Amniotic stem cell (primary cell): ENCODE measurements at places on chromosomes 6 and 20.

- no peak for DNase-seq
Observed at GRCh38 chr20:48898210-48898609, 23.3 kb upstream of the ARFGEF2 start.

DNA sequence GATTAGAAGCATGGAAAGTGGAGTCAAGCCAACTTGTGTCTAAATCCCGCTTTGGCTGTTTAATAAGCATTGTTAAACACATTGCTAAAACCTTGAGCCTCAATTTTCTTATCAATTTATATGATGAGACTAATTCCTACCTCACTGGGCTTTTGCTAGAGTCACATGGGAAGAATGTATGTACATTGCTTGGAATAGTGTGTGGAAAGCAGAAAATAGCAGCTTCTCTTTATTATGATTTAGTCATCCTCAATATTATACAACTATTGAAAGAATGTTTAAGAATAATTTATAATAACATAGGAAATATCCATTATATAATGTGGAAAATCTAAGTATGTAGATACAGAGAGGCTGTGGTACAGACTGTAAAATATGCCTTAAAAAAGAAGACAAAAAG lies 313.0 kb upstream of the CDYL start:
- no peak for DNase-seq

DNA sequence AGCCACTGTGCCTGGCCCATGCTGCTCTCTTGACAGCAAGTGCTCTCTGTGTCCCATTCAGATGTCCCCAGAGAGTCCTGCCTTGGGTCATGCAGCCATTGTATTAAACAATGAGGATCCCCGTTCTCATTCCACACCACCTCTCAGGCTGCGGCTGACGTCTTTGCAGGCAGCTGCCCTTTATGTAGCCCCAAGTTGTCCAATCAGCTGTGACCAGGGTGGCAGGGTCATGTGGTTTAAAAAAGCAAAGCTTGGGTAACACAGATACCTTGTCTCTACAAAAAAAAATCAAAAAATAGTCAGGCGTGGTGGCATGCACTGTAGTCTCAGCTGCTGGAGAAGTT lies 13.2 kb downstream of the GCNT2 start:
- DNase-seq = no peak

DNA sequence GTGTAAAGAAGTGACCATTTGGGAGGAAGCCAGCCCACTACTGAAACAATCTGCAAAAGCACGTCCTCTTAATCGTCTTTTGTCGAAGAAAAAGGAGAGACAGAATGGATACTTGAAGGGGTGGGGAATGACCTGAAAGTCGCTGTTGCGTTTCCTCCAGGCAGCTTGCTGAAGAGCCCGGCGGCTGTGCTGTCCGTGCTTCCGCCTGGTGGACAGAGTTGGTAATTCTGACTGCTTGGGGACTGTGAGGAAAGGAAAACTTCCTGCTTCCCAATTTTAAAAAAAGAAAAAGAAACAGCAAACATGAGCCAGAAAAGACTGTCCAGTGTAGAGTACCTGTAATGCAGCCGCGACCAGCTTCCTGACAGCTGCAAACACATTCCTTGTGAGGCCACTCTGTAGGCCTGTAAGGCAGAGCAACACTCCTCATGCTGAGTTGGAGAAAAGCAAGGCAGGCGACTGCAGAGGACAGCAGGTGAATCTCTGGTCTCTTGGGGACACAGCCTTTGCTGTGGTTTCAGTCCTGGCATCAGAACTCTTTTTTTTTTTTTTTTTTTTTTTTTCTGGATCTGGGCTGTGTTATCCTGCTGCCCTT lies 251.1 kb upstream of the TBX18 start:
- DNase-seq = peak; percentile 11

GRCh38 chr6:169291646-169292337 lies 38.1 kb upstream of the THBS2 start:
- DNase-seq = no peak

DNA sequence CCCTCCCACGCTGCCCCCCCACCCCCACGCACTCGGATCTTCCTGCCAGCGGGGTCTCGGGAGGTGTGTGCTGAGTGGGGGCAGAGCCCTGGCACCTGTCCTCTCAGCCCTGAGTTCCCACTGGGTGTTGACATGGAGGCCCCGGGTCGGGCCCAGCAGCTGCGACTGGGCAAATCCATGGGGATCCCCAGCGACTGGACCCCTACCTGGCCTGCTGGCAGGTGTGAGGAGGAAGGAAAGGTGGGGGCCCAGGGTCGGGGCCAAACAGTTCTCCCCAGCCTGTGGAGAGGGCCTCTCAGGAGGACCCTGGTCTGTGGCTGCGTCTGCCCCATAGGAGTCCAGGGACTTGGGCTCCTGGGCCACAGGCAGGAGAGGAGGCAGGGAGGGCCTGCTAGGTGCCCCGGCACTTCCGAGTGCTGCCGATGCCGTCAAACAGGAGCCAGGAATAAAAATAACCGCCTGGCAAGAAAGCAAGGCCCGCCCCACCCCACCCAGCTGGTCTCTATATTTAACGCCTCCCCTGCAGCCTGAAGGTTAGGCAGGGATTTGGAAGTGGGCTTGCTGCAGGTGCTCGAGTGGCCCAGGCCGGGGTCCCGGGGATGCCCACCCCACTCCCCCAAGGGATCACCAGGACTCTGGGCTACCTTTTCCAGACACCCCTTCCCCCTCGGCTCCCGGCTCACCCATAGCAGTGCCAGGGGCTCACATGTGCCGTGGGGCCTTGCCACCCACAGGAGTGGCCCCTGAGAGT lies 1.4 kb upstream of the EEF1A2 start:
- DNase-seq = no peak

GRCh38 chr6:21265034-21265729 lies 328.4 kb upstream of the SOX4 start:
- no peak for DNase-seq

DNA sequence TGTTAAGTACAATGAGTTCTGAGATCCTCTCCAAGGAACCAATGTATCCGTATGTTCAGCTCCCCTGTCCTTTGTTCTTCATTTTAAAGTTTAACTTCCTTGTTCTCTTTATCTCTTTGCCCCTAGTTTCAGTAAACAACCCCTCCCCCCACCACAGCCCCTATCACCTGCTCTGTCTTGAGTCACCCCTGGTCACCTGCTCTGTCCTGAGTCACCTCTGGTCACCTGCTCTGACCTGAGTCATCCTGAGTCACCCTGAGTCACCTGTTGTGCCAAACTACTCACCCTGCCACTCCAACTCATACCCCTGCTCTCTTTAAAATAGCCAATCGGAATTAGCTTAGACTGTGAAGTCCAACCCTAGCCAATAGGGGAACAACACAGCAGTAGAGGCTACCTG lies 288.7 kb upstream of the CDYL start:
- no peak for DNase-seq
